ENCODE measurements at places on chromosomes 13 and 19. TPM values are rescaled to one million over a fixed set of nuclear protein-coding genes. Genes with fewer than 3 reads are reported as not detected.
A peak's percentile ranks its signal among the peaks of the same experiment; 100 is the strongest.

GRCh38 chr19:6099599-6099998 lies 10.7 kb downstream of the RFX2 start:
- DNase-seq: no peak

GRCh38 chr19:46746281-46747057 lies at the start of gene STRN4:
Gene STRN4 (minus strand): TSS chr19:46746450. CDS start chr19:46746430, 20 bp downstream.
- DNase-seq: peak; percentile 58

KL gene
- total RNA-seq: 3.3 TPM

- DNase-seq: peak; percentile 48
Measured at GRCh38 chr19:16185768-16186123, 536 bp downstream of the FAM32A start.
